ENCODE measurements at places on chromosomes 6 and 20. TPM values are rescaled to one million over a fixed set of nuclear protein-coding genes. Genes with fewer than 3 reads are reported as not detected.

- H3K27me3 ChIP-seq = no peaks in the 10 kb centered on the region
- H3K36me3 ChIP-seq = no peaks in the 10 kb centered on the region
- H3K4me1 ChIP-seq = no peaks in the 10 kb centered on the region
- H3K4me3 ChIP-seq = no peak overlapping the region
- no peak overlapping the region for H3K27ac ChIP-seq
Measured at GRCh38 chr6:80642452-80642851, 536.0 kb downstream of the BCKDHB start.

DNA sequence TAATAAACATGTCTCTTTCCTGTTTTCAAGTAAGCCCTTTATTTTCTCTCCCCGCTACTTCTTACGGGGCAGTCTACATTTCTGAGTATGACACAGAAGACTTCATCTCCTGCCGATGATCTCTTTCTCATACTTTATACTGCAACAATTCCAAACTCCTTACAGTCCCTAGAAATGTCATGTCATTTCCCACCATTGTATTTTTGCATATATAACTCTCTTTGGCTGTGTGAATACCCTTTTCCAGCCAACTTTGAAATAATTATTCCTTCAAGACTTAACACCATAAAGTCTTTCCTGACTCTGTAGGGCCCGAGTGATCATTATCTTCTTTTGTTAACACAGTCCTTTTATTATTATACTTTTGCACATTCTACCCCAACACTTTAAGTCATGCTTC lies 72.1 kb downstream of the SHPRH start:
- H3K27me3 ChIP-seq = no peaks in the 10 kb centered on the region
- no peak for DNase-seq
- no peaks in the 10 kb centered on the region for H3K4me1 ChIP-seq
- no peak overlapping the region for H3K4me3 ChIP-seq

The KIF25 gene
- not detected for total RNA-seq

The ZC2HC1B gene
- not detected for total RNA-seq

GRCh38 chr6:111381123-111381522 lies 101.9 kb downstream of the REV3L start:
- DNase-seq = no peak
- no peaks in the 10 kb centered on the region for H3K27me3 ChIP-seq
- peaks cover 80% of the 10 kb centered on the region for H3K36me3 ChIP-seq
- no peak overlapping the region for H3K27ac ChIP-seq
- H3K4me1 ChIP-seq = no peaks in the 10 kb centered on the region
- H3K4me3 ChIP-seq = no peak overlapping the region

- H3K4me3 ChIP-seq = no peak overlapping the region
- no peaks in the 10 kb centered on the region for H3K27me3 ChIP-seq
- H3K4me1 ChIP-seq = peaks cover 4% of the 10 kb centered on the region
- DNase-seq = no peak
- no peaks in the 10 kb centered on the region for H3K36me3 ChIP-seq
Measured at GRCh38 chr6:75752365-75752764, 3.3 kb downstream of the MYO6 start.

The ADAT2 gene
- total RNA-seq = 9.4 TPM
